Fibroblast of the conjunctiva (primary cell): ENCODE measurements at places on chromosomes 5 and 9.

GRCh38 chr5:178259623-178260536, 27.3 kb upstream of the PHYKPL start:
- DNase-seq, result no peak

- DNase-seq, result no peak
Measured at GRCh38 chr9:23774266-23774665, 51.8 kb downstream of the ELAVL2 start.

DNA sequence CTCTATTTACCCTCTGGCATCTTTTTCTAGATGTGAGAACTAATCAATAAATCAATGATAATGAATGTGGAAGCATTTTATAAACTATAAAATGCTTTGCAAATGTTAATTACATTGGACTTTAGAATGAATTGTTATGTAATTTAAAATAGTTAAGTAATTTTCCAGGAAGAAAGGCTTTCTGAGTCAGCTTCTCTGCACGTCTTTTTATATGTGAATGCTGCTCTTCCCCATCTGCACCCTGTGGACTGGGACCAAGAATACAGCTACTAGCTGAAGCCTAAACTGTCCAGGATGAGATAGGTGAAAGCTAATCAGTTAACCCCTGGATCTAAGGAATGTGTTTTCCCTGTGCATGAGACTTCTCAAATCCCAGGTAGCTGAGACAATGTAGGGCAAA, 292.9 kb downstream of the NR3C1 start:
- no peak for DNase-seq

DNA sequence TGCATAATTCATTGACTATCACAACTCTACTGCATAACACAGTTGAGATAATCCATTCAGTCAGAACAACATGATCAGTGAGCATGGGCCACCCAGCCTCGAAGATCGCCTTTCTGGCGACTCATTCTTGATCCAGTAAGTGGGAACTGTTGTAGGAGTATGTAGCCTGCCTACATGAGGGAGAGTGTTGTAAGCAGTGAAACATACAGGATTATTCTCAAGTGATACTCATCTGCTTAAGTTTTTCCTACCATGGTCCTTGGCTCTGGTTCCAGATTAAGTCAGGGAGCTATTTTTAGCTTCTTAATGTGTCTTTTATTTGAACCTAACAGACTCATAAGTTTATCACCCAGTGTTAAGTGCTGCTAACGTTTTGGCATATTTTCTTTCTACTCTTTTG, 44.0 kb downstream of the TNPO1 start:
- no peak for DNase-seq

- no peak for DNase-seq
Measured at GRCh38 chr5:88380332-88380731, 111.7 kb upstream of the TMEM161B start.

DNA sequence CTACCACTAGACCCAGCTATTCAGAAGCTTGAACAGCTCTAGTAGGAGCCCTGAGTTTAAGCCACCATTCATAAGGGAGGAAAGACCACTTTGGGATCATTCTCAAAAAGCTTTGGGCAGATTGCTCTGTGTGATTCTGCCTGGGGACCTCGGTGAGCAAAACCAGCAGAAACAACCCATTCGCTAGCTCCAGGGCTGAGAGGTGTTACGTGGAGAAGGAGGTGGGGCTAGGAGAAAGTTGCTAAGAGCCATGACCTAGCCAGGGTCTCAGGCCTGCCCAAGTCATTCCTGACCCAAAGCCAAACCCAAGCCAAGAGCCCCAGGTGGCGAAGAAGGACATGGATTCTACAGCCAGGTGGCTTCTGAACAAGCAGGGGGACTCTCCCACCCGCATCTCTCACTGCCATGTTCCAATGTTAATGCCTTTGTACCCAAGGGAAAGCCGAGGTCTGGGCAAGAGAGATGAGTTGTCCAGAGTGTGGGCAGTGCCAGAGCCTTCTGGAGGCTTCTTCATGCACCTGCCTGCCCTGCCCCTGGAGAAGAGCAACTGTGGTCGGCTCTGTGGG, 4.0 kb upstream of the BARHL1 start:
- DNase-seq, result no peak

GRCh38 chr9:78954286-78954685, 617.5 kb upstream of the TLE4 start:
- no peak for DNase-seq

- no peak for DNase-seq
Measured at GRCh38 chr9:112777914-112778313, 27.4 kb downstream of the SNX30 start.

- no peak for DNase-seq
Measured at GRCh38 chr9:135394131-135394530, 85.5 kb upstream of the PPP1R26 start.

GRCh38 chr5:66906021-66906420, 290.6 kb downstream of the CD180 start:
- no peak for DNase-seq

DNA sequence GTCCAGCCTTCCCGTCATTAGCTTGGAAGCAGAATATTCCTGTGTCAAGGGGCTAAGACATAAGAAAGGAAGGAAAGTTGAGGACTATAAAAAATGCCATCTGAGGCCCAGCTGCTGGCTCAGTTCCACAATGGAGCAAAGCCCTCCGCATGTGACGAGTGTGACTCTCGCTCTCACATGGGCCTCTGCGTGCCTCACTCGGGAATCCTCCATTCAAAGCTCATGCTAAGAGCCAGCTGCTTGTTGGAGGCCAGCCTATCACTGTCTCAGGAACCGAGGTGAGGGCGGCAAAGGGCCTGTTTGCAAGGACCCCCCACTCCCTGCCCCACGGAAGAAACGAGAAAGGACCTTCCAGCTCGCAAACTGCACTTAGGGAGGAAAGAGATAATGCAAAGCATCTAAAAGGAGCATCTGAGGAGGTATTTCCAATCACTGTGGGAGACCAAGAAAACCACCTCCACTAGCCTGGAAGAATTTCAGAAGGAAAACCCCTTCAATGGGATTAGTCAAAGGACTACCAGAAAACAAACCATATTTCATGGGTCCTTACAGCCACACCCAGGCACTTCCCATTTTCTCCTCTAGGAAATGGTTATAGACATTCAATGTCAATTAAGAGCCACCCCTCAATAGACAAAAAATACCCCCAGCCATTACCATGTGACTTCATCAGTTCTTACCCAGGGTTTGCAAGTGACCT, 95.3 kb downstream of the PRRT1B start:
- no peak for DNase-seq

DNA sequence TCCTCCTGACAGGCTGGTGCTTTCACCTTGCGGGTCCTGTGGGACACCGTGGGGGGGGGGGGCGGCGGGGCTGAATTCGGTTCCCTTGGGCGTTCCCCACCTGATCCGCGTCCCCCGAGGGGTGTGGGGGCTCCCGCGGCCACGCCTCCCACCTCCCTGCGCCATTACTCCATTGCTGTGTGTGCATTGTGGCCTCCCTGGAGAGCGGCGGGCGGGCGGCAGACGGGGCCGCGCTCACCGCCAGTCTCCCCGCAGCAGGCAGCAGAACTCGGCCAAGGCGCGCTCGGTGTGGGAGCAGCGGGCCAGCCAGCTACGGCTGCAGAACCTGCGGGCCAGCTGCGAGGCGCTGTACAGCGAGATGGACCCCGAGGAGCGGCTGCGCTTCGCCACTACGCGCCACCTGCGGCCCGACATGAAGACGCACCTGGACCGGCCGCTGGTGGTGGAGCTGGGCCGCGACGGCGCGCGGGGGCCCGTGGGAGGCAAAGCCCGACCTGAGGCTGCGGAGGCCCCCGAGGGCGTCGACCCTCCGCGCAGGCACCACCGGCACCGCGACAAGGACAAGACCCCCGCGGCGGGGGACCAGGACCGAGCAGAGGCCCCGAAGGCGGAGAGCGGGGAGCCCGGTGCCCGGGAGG, 145.3 kb downstream of the CACNA1B start:
- DNase-seq, result no peak

GRCh38 chr5:41641621-41642020, 131.2 kb upstream of the PLCXD3 start:
- DNase-seq, result no peak

GRCh38 chr5:156686796-156687195, 163.3 kb upstream of the PPP1R2B start:
- DNase-seq, result no peak

DNA sequence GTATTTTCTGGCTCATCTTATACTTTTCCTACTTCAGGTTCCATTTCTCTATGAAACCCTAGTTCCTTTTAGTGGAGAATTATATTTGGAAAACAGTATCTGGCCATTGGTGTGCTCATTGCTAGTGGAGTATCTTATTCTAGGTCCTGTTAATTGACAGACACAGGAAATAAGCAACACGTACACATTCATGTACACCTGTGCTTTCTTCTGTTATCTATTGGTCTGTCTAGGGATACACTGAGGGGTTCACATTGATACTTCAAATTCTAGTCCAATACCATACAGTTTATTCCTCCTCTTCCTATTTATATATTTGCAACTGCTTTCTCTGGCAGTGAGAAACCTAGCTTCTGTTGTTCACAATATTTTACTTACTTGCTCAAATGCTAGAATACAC, 110.2 kb downstream of the FER start:
- no peak for DNase-seq

DNA sequence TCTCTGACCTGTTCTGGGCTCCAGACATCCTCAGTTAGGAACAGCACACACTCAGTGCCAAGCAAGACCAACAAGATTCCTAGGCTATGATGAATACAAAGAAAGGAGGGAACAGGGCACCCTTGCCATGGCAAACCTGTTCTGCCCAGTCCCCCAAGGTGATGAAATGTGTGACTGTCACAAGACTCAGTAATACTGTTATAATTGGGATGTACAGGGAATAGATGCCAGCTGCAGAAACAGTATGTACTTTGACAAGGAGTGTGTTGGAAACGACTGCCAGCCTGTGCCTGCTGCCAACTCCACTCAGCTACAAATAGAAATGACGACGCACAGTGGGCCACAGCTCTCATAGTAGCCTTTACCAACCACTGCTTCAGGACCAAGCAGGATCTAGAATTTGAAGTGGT, 453.0 kb downstream of the EFNA5 start:
- DNase-seq, result no peak

DNA sequence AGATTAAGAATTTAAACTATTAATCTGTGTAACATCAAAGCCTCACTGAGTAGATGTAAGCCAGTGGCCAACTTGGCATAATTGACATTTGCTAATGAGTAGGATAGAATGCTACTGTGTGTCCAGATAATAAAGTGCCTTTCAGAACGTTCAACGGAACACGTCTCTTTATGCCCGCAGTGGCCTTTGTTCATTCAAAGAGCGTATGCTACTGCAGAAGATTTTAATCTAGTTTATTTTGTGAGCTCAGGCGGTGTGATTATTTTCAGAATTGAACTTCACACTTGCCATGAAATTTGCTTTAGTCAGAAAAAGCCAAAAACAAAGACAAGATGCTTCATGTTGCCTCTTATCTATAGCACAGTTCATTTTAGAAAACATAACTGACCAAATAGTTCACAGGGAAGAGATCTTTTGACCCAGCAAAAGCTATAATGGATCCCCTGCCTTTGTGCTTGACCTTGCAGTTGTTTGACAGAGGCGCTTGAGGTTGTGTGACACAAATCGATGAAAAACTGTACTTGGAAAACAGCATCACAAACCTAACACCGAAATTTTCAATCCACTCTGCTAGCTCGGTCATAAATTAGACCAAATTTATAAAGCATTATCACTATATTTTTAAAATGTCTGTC, 530.9 kb upstream of the TYRP1 start:
- no peak for DNase-seq
